Stimulated activated CD4-positive, alpha-beta T cell treated with anti-CD3 and anti-CD28 coated beads, Interleukin-12 subunit alpha, Interleukin-12 subunit beta, amount 100 ng/mL, for 24 hours (primary cell): ENCODE measurements at places on chromosomes 5 and 9.

GRCh38 chr5:149881874-149882273 is 62.7 kb downstream of the PDE6A start:
- no peak for DNase-seq

GRCh38 chr5:55858104-55858503 is 6.9 kb downstream of the IL31RA start:
- no peak for DNase-seq

GRCh38 chr5:19626211-19626610 is 361.8 kb downstream of the CDH18 start:
- no peak for DNase-seq

DNA sequence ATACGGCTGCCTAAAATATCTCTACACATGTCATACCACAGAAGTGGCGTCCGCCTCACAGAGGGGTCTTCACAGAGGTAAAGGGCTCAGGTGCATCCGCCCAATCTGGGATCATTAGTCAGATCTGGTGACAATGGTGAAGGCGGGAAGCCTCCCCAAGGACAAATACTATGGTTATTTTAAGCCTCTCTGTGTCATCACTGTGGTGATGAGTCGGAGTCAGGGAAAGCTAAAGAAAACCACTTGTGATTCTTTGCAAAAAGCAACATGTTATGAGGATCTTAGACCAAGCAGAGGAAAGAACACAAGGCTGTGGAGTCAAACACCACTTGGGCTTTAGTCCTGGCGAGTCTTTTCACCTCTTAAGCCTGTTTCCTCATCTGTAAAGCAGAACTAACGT is 190.4 kb downstream of the DRD1 start:
- no peak for DNase-seq

DNA sequence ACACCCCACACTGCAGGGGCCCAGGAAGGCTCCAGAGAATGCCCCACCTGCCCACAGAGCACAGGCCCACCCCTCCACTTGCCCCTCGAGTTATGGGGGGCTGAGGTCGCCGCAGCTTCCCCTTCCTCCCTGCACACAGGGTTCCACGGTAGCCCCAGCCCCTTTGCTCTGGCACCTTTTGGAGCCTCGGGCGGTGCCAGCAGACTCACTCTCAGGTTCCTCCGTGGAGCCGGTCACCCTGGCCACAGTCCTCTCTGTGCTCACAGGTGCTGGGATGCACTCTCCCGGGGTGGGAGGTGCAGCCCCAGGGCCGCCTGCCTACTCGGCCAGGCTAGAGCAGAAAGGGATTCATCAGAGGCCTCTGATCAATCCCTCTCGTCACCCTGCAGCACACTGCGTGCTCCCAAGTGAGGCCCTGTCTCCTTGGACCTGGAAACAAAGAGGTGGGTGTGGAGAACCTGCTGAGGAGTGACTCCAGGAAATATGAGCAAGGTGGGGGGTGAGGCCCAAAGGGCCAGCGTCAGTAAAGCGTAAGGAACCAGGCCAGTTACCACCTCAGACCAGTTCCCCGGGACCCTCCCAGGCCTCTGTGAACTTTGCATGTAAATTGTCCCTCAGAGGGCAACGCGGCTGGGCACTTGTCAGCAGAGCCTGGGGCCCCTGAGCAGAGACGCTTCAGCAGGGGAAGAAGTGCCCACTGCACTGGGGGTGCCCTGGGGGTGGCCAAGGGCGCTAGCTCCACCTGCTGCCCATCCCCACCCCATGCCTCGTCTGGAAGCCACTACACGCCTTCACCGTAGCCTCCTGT is 167.8 kb downstream of the OLFM1 start:
- no peak for DNase-seq

- no peak for DNase-seq
Measured at GRCh38 chr5:171499611-171500010, 80.2 kb downstream of the FGF18 start.

DNA sequence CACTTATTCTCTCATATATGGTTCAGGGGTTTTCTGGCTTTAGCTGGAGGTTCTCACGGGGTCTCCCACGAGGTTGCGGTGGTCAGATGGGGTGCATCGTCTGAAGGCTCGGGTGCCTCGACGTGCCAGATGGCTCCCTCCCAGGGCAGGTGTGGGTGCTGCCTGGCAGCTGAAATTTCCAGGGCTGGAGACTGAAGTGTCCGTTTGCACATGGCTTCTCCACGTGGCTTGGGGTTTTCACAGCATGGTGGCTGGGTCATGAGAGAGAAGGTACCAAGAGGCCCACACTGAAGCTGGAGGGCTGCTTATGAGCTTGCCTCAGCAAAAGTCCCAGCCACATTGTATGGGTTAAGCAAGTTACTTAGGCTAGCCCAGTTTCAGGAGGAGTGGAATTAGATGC is 218.6 kb downstream of the AGTPBP1 start:
- no peak for DNase-seq

- DNase-seq, result no peak
Measured at GRCh38 chr9:101628173-101628572, 33.4 kb upstream of the PPP3R2 start.

GRCh38 chr5:124712731-124713305 is 33.6 kb downstream of the ZNF608 start:
- no peak for DNase-seq

DNA sequence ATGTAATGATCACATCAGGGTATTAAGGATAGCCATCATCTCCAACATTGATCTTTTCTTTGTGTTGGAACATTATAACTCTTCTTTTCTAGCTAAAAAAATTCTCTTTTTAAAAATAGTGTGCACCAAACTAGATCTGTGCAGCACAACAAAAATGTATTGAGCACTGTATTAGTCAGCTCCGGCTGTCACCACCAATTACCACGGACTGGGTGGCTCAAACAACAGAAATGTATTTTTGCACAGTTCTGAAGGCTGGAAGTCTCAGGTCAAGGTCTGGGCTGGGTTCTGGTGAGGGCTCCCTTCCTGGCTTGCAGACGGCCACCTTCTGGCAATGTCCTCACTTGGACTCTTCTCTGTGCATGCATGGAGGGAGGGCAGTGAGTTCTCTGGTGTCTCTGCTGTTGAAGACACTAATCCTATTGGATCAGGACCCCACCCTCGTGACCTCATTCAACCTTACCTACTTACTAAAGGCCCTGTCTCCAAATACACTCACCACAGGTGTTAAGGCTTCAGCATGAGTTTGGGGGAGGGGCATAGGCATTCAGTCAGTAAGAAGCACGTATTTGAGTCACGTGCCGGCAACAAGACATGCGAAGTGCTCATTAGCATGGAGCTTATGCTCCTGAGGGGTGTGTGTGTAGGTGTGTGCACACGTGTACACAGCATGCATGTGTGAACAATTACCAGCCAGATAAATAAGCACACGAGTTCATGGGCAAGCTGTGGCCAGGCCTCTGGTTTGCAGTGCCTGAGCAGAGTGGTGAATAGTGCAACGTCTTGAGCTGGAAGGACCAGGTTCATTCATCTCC is 89.4 kb upstream of the SH3PXD2B start:
- DNase-seq, result no peak

GRCh38 chr9:107043886-107044285 is 180.9 kb downstream of the ZNF462 start:
- DNase-seq, result no peak

- DNase-seq, result no peak
Measured at GRCh38 chr5:37604290-37604689, 225.2 kb downstream of the WDR70 start.

DNA sequence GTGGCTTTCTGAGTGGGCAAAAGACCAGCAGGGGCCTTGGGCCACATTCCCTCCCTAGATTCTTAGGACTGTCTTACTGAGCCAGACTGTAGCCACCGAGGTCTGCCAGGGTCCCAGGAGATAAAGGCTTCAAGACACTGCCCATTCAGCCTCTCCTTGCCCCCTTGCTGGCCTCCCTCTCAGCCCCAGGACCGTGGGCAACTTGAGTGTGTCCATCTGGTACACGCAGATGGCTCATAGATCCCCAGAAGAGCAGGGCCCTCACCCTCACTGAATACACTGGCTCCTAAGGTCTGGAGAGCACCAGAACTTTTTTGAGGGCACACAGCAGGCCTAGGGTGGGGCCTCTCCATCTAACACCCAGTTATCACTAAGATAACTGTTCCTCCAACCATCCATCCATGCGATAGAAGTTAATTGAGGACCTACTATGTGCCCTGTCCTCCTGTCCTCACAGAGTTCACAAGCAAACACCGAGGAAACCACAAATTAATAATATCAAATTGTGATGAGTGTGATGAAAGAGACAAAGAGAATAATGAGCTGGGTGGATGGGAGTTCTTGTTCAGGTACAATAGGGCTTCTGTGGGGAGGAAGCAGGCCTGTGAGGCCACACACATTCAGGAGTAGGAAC is 4.9 kb upstream of the PDGFRB start:
- DNase-seq, result no peak

GRCh38 chr5:67189079-67189354 is 7.6 kb downstream of the CD180 start:
- no peak for DNase-seq

- DNase-seq, result no peak
Measured at GRCh38 chr5:50665091-50665490, 1.3 kb upstream of the PARP8 start.

- no peak for DNase-seq
Measured at GRCh38 chr9:124802426-124802825, 25.5 kb downstream of the OLFML2A start.
